Suppressor macrophage treated with lipopolysaccharide for 4 hours (primary cell): ENCODE measurements at places on chromosomes 11 and 22.

- DNase-seq = peak; percentile 61
Measured at GRCh38 chr22:40665312-40665711, 14.0 kb upstream of the MCHR1 start.

DNA sequence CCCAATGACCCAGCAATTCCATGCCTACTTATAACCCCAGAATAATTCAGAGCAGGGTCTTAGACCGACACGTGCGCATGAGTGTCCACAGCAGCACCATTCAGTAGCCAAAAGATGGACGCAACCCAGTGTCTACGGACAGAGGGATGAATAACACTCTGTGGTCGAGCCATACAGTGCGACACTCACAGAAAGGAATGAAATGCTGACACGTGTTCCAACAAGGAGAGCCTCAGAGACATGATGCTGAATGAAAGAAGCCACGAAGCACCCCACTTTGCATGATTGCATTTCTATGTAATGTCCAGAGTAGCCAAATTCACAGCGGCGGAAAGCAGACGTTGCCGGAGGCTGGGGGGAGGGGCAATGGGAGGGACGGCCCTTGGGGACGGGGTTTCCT lies 134.4 kb downstream of the CTTN start:
- no peak for DNase-seq

DNA sequence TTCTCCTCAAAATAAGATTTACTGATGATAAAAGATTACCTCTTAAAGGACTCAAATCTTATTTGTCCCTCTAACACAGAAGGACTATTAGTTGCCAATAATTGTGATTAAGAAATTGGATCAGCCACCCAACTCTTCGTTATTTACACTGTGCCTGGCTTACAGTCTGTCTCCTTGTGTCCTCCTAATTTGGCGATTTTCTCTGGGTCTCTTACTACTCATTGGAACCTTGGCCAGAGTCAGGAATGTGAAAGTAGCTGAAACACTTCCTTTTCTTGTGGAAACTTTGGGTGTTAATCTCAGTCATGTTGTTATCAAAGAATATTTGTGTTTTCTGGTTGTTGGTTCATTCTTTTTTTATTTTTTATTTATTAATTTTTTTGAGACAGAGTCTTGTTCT lies 83.2 kb downstream of the TEAD1 start:
- DNase-seq = no peak

DNA sequence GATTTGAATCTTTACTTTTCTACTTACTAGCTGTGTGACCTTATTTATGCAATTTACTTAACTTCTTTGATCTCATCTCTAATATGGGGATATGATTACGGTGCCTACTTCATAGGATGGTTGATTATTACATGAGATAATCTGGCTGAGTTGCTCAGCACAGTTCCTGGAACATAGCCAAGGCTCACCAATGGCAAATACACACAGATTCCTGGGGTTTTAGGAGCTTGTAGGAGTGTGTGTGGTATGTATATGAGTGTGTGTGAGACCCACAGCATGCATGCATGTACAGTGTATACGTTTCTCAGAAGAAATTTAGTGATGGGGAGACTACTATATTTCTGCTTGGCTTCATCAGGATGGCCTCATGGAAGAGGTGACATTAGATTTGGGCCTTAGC lies 256.9 kb downstream of the KIRREL3 start:
- DNase-seq = no peak

- DNase-seq = no peak
Measured at GRCh38 chr11:17529844-17530185, 14.4 kb downstream of the USH1C start.

DNA sequence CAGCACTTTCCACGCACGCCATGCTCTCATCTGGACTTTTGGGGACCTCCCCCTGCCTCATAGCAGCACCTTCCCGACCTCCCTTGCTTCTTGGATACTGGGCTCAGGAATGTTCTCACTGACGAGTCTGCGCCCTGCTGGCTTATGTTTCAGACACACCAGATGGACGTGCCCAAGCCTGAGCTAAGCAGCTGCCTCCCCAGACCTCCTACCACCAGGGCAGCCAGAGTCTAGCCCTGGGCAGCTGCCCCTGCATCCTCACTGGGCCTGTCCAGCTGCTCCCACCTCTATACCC lies 13.2 kb upstream of the RGL4 start:
- DNase-seq = no peak

GRCh38 chr11:75133976-75134375 lies 16.9 kb upstream of the SLCO2B1 start:
- DNase-seq = no peak

DNA sequence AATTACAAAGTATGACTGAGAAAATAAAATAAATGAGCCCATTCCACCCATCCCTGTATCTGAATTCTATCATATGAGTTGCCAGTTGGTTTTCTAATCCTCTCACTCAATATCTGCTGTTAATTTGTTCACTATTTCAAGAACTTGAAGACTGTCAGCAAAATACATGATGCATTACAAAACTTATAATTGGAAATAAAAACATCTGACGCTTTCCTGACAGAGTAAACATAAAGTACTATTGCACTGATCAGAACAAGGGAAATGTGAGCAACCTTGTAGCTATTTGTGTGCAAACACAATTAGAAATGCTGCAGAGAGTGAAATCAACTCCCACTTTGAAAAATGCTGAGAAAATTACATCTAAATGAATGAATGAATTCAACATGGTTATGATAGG lies 97.1 kb downstream of the MPPED2 start:
- no peak for DNase-seq

GRCh38 chr22:19513823-19514222 lies 10.4 kb downstream of the CLDN5 start:
- DNase-seq = no peak

DNA sequence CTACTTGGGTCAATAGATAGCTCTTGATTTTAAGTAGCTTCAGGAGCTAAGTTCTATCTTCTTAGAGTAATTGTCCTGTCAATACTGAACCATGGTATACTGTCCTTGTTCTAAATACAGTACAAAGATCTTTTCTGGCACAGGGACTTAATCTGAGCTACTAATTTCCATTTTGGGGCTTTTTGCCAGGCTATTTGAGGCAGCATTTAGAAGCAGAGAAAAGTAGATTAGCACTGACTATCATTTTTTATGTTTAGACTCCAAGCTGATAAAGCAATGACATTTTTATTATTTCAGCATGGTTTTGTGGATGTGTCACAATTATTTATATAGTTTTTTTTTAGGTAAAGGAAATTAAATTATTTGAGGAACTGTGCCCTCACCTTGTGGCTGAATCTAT lies 163.2 kb downstream of the FAT3 start:
- no peak for DNase-seq

DNA sequence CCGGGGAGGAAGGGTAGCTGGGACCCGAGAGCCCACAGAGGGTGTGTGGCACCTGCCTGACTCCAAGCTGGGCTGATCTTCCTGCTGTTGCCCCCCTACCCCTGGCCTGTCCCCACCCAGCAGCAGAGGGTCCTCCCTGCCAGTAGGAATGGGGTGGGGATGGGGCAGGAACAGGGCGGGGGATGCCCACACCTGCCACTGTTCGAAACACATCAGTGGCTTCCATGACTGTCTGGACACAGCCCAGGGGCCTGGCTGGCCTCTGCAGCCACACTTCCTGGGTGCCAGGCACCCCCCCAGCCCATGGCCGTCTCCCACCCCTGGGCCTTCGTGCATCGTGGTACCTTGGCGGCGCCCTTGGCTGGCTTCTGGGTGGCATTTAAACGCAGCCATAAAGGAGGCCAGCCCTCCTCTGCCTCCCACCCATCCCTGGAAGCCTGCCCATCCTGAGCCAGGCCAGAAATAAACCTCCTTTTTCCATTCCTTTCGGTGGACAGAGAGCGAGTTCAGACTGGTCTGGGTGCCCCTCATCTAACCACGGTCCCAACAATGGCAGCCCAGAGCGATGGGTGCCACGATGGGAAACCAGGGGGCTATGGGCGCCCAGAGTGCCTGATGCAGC lies 745 bp upstream of the SHISAL1 start:
- DNase-seq = no peak

DNA sequence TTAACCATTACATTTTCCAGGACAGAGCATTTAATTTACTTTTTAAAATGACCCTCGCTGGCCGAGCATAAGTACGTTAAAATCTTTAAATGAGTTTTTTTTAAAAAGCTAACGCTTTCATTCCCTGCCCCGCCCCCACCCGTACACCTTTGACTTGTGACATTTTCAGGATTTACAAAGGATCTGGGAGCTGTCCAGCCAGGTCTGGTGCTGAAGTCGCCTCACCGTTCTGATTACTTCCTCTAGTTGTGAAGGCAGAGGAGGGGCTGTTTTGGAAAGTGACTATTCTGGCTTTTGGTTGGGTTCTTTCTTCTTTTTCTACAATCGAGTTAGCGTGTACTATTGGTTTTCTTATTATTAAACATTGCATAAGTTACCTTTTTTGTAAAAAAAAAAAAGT lies 2.9 kb downstream of the C11orf87 start:
- no peak for DNase-seq

DNA sequence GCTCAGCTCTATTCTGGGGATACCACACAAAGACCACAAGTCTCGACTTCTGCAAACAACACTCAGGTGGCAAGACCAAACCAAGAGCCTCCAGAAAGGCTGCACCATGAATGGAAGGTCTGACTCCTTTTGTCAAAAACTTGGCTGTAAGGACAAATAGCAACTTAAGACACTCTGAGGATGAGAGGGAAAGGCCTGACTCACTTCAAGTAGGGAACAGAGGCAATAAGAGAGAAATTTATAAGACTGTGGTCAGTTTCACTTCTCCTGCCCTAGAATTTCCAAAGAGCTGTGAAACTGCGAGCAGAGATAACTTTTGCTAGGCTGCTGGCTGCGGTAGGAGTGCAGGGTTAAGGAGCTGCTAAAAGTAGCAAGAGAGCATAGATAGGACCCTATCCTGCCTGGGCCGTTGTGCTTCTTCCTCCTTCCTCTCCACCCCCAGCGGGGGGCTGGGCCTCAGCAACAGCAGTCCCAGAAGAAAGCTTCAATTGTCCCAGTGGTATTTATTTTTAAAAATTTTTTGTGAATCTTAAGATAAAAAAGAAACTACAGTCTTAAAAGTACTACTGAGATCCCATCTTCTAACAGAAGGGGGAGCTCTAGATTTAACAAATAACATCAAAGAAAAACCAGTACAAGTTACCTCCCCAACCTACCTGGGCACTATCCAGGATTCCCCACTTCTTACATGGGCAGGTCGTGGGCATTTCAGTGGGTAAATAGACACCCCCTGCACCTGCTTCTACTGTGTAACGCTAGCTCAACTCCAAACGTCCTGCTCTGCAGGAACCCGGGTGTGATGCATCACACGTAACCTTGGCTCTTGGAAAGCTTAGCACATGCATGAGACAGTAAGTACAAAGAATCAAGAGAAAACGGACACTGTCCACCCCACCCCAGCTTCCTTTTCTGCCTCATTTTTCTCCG lies 66.4 kb downstream of the SGSM3 start:
- peak; percentile 90 for DNase-seq
